ENCODE measurements at places on chromosomes 6 and 20. TPM values are rescaled to one million over a fixed set of nuclear protein-coding genes. Genes with fewer than 3 reads are reported as not detected.

- no peak overlapping the region for H3K4me3 ChIP-seq
- H3K27ac ChIP-seq = no peak overlapping the region
- no peaks in the 10 kb centered on the region for H3K36me3 ChIP-seq
- no peaks in the 10 kb centered on the region for H3K27me3 ChIP-seq
Observed at GRCh38 chr6:133724726-133725125, 164.2 kb upstream of the TCF21 start.

DNA sequence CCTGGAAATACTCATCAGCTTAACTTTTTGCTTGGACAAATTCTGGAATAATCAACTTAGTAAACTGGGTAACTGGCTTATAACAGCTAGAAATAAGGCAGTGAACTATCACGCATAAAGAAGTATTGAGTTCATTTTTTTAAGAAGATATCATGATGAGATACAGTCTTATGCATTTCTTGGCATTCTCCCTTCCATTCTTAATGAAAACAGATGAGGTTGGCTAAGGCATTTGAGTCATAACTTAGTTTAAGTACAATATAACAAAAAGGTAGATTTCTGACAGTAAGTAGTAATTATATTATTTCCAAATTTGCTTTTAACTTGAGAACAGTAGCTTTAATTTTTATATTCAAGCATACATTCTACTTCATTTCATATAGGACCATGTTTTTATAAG lies 56.1 kb downstream of the SAMD5 start:
- H3K4me3 ChIP-seq = no peak overlapping the region
- H3K4me1 ChIP-seq = peaks cover 20% of the 10 kb centered on the region
- no peak for DNase-seq
- no peak overlapping the region for H3K27ac ChIP-seq
- no peaks in the 10 kb centered on the region for H3K36me3 ChIP-seq

GABRR1 gene
- not detected for total RNA-seq

- no peaks in the 10 kb centered on the region for H3K4me1 ChIP-seq
- DNase-seq = no peak
- H3K27me3 ChIP-seq = no peaks in the 10 kb centered on the region
- no peaks in the 10 kb centered on the region for H3K36me3 ChIP-seq
Observed at GRCh38 chr6:41813469-41813868, 26.0 kb downstream of the TOMM6 start.

GRCh38 chr6:72787391-72788031 lies 165.6 kb downstream of the KCNQ5 start:
- peak; percentile 65 for DNase-seq
- no peaks in the 10 kb centered on the region for H3K27me3 ChIP-seq
- H3K4me1 ChIP-seq = peaks cover 15% of the 10 kb centered on the region
- H3K36me3 ChIP-seq = no peaks in the 10 kb centered on the region
- H3K4me3 ChIP-seq = no peak overlapping the region

GRCh38 chr6:152588456-152588855 lies 48.7 kb downstream of the SYNE1 start:
- no peaks in the 10 kb centered on the region for H3K4me1 ChIP-seq
- no peaks in the 10 kb centered on the region for H3K36me3 ChIP-seq
- no peak overlapping the region for H3K4me3 ChIP-seq
- no peak overlapping the region for H3K27ac ChIP-seq
- no peaks in the 10 kb centered on the region for H3K27me3 ChIP-seq

DNA sequence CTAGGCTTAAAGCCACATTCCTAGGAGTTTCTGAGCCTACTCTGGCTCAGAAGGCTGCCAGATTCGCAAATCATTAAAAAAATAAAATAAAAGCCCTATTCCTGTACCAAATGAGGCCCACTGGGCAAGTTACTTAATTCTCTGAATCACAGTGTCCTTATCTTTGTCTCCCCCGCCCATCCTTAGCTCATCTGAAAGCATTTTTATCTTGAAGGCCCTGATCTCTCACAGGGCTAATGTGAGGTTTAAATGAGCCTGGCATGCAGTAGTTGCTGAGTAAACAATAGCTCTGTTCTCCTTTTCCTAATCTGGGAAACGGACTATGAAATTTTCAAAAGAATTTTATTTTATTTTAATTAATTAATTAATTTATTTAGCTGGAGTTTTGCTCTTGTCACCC lies 2.1 kb upstream of the ZBTB12 start:
- H3K36me3 ChIP-seq = no peaks in the 10 kb centered on the region
- no peak for DNase-seq
- no peak overlapping the region for H3K4me3 ChIP-seq

DNA sequence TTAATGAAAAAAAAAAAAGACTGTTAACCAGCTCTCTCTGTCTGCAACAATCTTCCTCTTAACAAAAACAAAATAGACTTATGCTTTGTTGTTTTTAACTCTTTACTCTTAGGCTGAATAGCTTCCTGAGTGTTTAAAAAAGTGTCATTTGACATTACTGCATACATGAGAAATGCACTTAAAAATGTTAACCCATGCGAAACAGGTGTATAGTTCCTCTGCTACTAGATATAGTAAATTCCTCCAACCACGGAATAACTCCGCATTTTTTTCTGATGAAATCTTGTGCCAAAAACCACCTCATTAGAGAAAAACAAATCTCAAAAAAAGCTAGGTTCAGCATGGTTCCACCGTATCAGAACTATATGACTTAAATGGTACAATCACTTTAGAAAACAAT lies 426.0 kb downstream of the ADGRB3 start:
- H3K27me3 ChIP-seq = no peaks in the 10 kb centered on the region
- no peak overlapping the region for H3K4me3 ChIP-seq
- no peak overlapping the region for H3K27ac ChIP-seq
- H3K36me3 ChIP-seq = no peaks in the 10 kb centered on the region

GRCh38 chr20:53623134-53623453 lies 29.5 kb upstream of the ZNF217 start:
- no peaks in the 10 kb centered on the region for H3K36me3 ChIP-seq
- peak overlapping the region; percentile 83 for H3K27ac ChIP-seq
- H3K27me3 ChIP-seq = no peaks in the 10 kb centered on the region
- peaks cover 19% of the 10 kb centered on the region for H3K4me1 ChIP-seq
- no peak for DNase-seq

KCNQ2 gene
- total RNA-seq = not detected

AKAP12 gene
- 6.4 TPM for total RNA-seq

DNA sequence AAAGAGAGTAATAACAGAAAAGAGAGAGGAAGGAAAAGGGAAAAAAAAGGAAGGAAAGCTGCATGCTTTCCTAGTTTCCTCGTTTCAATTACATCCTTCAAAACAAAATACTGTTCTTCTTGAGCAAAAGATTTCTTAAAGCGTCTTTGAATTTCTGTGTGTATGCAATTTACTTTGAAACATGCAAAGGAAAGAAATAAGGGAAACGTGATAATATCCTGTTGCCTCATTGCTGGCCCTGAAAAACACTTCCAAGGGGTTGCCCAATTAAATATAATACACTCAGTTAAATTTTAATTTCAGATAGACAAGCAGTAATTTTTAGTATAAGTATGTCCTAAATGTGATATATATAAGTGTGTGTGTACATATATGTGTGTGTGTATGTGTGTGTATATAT lies 51.2 kb upstream of the TPD52L1 start:
- H3K4me1 ChIP-seq = peaks cover 6% of the 10 kb centered on the region
- DNase-seq = no peak
- H3K27me3 ChIP-seq = no peaks in the 10 kb centered on the region
- no peaks in the 10 kb centered on the region for H3K36me3 ChIP-seq

DNA sequence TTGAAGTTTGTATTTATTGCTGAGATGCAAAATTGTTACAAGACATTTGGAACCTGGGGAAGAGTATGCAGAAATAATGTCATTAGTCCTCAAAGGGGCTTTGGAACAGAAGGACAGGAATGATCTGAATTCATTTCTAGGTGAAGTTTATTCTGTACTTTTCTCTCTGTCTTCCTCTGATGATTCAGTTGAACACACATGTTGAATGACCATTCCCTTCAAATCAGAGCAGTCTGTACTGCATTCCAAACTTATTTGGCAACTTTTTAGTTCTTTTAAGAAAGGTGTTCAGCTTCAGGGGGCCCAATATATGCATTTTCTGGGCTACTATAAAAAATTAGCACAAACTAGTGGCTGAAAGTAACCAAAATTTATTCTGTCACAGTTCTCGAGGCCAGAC lies 213.9 kb upstream of the LAMP5 start:
- H3K4me3 ChIP-seq = no peak overlapping the region
- H3K4me1 ChIP-seq = peaks cover 3% of the 10 kb centered on the region
- H3K27ac ChIP-seq = no peak overlapping the region

UNC5CL gene
- total RNA-seq = 0.20 TPM

DNA sequence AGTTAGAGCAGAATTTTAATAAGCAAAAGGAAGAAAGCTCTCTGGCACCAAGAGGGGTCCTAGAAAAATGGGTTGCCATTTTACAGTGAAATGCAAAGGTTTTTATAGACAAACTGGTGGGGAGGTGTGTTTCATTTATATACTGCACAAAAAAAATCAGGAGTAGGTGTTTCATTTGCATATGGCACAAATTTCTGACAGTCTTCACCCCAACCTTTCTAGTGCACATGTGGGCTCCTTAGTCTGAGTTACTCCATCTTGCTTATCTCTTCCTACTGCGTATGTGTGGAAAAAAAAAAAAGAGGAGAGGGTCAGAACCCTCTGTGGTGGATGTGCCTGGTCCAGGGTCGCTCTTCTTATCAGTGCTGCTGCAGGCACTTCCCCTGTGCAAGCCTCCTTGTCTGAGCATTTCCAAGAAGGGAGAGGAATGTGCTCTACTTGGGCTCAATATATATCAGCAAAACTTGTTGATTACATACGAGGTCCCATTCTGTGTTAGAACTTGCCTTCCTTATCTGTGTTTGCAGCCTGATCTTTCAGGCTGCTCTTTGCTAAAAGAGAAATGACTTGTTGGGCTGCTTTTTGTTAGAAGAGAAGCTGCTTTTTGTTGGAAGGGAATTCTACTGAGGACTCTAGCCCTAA lies 59.0 kb upstream of the MRAP2 start:
- H3K27me3 ChIP-seq = no peaks in the 10 kb centered on the region
- H3K4me3 ChIP-seq = no peak overlapping the region
- no peaks in the 10 kb centered on the region for H3K36me3 ChIP-seq
- no peak for DNase-seq

- H3K27ac ChIP-seq = no peak overlapping the region
- H3K36me3 ChIP-seq = no peaks in the 10 kb centered on the region
- no peak overlapping the region for H3K4me3 ChIP-seq
- peaks cover 6% of the 10 kb centered on the region for H3K4me1 ChIP-seq
- H3K27me3 ChIP-seq = no peaks in the 10 kb centered on the region
Observed at GRCh38 chr6:34486106-34486740, 20.3 kb downstream of the PACSIN1 start.

DNA sequence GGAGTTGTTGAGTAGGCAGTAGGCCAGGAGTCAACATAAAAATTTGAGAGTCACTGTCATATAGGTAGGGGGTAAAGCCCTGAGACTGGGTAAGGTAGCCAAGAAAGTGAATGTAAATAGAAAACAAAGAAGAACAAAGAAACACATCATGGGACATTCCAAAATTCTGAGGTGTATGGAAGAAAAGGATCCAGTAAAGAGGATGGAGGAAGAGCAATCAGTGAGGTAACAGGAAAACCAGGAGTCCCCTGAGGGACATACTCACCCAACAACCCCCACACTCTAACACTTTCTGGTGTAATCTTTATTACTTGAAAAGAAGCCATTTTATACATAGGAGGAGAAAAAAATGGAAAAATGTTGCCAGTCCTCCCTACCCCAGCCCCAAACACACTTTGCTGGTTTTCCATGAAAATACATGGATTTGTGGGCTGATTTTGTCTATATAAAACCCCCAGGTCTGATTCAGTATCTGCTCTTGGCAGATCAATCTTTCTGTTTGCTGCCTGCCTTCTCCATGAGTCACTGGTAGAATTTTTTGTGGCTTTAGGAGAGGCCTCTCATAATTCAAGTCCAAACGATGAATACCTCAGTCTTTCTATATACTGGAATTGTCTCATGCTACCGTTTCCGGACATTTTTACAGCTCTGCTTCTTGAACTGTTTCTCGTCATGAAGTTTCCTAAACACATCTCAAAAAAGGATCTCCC lies 271.4 kb upstream of the MAN1A1 start:
- no peaks in the 10 kb centered on the region for H3K36me3 ChIP-seq
- no peak for DNase-seq
- H3K4me3 ChIP-seq = no peak overlapping the region
- H3K27ac ChIP-seq = no peak overlapping the region
